Left ventricle myocardium inferior (tissue), 1 donor: ENCODE measurements at places on chromosomes 6 and 20.

DNA sequence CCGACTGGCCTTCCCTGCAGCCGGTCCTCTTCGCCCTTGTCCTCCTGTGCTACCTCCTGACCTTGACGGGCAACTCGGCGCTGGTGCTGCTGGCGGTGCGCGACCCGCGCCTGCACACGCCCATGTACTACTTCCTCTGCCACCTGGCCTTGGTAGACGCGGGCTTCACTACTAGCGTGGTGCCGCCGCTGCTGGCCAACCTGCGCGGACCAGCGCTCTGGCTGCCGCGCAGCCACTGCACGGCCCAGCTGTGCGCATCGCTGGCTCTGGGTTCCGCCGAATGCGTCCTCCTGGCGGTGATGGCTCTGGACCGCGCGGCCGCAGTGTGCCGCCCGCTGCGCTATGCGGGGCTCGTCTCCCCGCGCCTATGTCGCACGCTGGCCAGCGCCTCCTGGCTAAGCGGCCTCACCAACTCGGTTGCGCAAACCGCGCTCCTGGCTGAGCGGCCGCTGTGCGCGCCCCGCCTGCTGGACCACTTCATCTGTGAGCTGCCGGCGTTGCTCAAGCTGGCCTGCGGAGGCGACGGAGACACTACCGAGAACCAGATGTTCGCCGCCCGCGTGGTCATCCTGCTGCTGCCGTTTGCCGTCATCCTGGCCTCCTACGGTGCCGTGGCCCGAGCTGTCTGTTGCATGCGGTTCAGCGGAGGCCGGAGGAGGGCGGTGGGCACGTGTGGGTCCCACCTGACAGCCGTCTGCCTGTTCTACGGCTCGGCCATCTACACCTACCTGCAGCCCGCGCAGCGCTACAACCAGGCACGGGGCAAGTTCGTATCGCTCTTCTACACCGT lies 6.1 kb downstream of the UBD start:
- H3K27me3 ChIP-seq, result peaks cover 88% of the 10 kb centered on the region
- peaks cover 16% of the 10 kb centered on the region for H3K4me1 ChIP-seq
- no peaks in the 10 kb centered on the region for H3K36me3 ChIP-seq
- peak overlapping the region; percentile 65 for H3K4me3 ChIP-seq
- DNase-seq, result peak; percentile 73

GRCh38 chr6:75502884-75503283 lies 9.3 kb upstream of the FILIP1 start:
- H3K27me3 ChIP-seq, result no peaks in the 10 kb centered on the region
- H3K27ac ChIP-seq, result peak overlapping the region; percentile 40
- no peak overlapping the region for H3K4me3 ChIP-seq

DNA sequence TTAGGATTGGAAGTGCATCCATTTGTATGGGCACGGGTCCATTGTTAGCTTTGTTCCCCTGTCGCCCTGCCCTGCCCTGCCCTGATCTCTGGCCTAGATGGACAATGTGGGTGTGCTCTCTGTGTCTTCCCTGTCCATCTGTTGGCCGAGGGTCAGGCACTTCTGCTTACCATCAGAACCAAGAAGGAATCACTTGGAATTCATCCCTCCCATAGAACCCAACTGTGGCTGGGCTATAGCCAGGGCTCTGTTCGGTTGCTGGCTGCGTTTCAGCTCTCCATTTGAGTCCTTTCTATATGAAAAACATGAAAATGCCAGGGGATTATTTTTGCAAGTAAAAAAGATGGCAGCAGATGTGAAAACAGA lies 26.6 kb upstream of the TULP4 start:
- peaks cover 45% of the 10 kb centered on the region for H3K4me1 ChIP-seq
- no peak overlapping the region for H3K27ac ChIP-seq
- DNase-seq, result no peak
- no peaks in the 10 kb centered on the region for H3K27me3 ChIP-seq
- H3K36me3 ChIP-seq, result no peaks in the 10 kb centered on the region
- no peak overlapping the region for H3K4me3 ChIP-seq

- H3K27me3 ChIP-seq, result no peaks in the 10 kb centered on the region
- no peak overlapping the region for H3K4me3 ChIP-seq
- H3K36me3 ChIP-seq, result no peaks in the 10 kb centered on the region
- H3K27ac ChIP-seq, result no peak overlapping the region
- DNase-seq, result no peak
Observed at GRCh38 chr6:17416806-17417205, 23.4 kb downstream of the CAP2 start.

- no peaks in the 10 kb centered on the region for H3K36me3 ChIP-seq
- H3K27ac ChIP-seq, result peak overlapping the region; percentile 95
- DNase-seq, result peak; percentile 79
- peak overlapping the region; percentile 73 for H3K4me3 ChIP-seq
Observed at GRCh38 chr6:125779924-125780539, 10.7 kb upstream of the NCOA7 start.

DNA sequence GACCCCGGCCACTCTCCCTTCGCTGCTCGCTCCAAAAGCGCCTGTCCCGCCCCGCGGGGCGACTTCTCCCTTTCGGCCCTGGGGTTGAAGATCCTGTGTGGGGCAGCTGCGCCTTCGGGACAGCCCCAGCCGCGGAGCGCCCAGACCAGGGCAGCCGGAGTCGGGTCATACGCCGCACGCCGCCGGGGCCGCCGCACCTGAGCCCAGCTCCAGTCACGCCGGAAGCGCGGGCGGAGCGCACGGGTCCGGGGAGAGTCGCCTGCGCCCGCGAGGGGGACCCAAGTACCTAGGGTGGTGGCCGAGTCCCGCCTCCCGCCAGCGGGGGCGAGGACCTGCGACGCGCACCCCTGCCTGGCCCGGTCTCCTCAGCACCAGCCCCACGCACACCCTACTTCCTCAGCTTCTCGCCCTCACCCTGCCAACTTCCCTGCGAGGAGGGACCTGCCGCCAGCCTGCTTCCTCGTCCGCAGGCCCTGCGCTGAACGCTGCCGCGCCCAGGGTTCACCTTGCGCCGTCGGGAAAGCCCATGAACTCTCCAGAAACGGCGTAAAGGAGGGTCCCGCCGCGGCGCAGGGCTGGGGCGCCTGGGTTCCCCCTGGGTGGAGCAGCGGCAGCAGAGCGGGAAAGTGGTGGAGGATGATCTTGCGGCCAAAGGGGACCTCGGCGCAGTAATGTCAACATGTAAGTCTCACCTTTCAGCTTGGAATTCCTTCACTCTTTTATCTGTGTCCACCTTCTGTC lies at the start of gene ADGRG6:
TSS of gene ADGRG6 (plus strand) at position 357 of the 741 bp plus-strand sequence. CDS start at position 680, 323 bp downstream.
- peak; percentile 25 for DNase-seq
- peak within 1 kb of the TSS; percentile 70 for H3K4me3 ChIP-seq
- H3K27me3 ChIP-seq, result peaks cover 59% of the 10 kb centered on the region
- H3K36me3 ChIP-seq, result no peaks in the 10 kb centered on the region

DNA sequence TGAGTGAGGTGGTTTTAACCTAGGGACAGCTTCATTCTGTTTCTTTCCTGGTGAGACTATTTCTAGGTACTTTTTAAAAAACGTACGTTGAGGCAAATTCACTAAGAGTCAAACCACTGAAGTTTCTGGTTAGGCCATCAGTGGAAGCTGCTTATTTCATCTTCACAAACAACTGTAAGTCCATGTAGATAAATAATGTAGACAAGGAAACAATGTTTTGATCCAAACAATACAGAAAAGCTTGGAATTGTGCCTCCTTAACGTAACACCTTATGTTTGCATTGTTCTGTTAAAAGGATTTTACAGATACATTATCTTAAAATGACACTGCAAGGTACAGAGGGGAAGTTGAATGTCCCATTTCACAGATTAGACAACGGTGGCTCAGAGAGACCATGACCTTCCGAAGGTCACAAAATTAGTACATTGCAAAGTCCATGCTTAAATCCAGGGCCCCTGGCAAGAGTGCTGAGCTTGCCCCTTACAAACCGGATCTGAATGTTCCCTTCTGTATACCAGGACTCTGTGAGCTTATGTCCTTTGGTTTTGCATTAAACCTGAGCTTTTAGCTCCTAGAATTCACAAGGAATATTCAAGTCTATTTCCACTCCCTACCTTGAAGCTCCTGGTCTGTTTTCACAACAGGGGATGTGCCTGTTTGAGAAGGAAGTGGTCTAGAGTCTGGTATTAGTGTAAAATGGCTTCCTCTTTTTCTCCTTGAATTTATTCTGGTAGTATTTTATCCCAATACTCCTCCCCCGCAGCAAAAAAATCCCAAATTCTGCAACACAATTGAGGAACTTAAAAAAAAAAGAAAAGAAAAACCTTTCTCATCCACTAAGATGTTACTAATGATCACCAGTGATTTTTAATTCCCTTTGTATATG lies 28.9 kb upstream of the ZNF217 start:
- no peaks in the 10 kb centered on the region for H3K27me3 ChIP-seq
- H3K4me3 ChIP-seq, result peak overlapping the region; percentile 67
- H3K27ac ChIP-seq, result peak overlapping the region; percentile 92
- H3K4me1 ChIP-seq, result peaks cover 36% of the 10 kb centered on the region
- H3K36me3 ChIP-seq, result no peaks in the 10 kb centered on the region

GRCh38 chr20:33995053-33995831 lies 1.5 kb downstream of the RALY start:
- peaks cover 77% of the 10 kb centered on the region for H3K4me1 ChIP-seq
- no peaks in the 10 kb centered on the region for H3K36me3 ChIP-seq
- H3K27ac ChIP-seq, result peak overlapping the region; percentile 99
- DNase-seq, result no peak

DNA sequence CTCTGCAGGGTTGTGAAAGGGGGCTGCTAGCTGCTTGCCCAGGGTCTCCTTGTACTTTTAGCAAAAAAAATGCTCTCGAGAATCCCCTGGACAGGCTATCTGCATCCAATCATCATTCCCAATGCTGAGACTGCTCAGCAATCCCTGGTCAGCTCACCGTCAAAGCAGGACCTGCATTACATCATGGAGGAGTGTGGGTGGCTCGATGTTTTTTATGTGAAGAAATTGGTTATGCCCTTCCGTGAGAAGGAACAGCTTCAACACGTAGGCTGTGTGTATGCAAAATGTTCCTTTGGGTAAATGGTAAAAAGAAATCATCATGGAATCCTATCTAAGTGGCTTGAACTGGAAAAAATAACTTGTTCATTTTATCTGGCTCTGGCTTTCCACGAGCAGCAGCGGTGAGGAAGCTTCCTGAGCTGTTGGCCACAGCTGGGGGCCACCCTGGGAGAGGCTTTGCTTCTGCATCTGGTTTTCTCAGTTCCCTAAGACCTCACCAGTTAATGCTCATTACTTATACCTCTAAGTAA lies 111.4 kb downstream of the FYN start:
- no peak for DNase-seq
- no peaks in the 10 kb centered on the region for H3K36me3 ChIP-seq
- no peak overlapping the region for H3K4me3 ChIP-seq
- no peaks in the 10 kb centered on the region for H3K27me3 ChIP-seq

DNA sequence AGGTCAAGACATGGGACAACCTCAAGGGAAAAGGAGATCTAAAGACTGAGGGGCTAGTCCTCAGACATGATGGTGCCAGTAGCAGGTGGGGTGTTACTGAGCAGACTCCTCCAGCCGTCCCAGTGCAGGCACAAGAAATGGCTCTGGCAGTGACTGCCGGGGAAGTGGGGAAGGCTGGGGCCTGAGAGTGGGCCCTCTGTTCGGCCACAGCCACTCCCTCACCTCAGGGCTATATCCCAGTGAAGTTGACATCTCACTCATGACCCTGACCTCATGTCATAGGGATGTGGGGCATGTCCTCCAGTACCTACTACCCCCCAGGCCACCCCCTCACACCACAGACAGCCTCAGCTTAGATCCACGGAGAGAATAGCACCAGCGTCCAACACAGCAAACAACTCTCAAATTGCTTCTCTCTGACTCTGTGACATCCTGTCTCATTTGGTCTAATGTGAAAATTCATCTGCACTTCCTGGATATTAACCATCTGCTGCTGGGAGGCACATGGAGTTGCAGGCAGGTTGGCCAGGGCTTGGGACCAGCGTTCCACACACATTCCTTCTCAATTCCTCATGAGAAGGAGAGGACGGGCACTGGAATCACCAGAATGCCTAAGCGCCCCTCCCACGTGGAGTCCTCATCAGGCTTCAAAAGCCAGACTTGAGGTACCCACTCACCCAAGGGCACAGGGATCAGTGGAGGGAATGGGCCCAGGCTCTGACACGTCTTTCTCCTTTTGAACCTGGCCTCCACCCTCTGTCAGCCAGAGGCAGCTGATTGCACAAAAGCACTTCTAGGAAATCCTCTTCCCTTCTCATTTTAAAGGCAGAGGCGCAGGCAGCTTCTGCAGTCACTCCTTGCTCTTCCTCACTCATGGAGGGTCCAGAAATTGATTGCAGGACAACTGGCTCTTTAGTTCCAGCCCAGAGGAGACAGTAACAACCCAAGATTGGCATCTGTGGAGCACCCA lies 163.6 kb upstream of the CST7 start:
- H3K27ac ChIP-seq, result no peak overlapping the region
- H3K4me1 ChIP-seq, result no peaks in the 10 kb centered on the region
- H3K4me3 ChIP-seq, result no peak overlapping the region
- H3K27me3 ChIP-seq, result peaks cover 48% of the 10 kb centered on the region
- no peaks in the 10 kb centered on the region for H3K36me3 ChIP-seq

DNA sequence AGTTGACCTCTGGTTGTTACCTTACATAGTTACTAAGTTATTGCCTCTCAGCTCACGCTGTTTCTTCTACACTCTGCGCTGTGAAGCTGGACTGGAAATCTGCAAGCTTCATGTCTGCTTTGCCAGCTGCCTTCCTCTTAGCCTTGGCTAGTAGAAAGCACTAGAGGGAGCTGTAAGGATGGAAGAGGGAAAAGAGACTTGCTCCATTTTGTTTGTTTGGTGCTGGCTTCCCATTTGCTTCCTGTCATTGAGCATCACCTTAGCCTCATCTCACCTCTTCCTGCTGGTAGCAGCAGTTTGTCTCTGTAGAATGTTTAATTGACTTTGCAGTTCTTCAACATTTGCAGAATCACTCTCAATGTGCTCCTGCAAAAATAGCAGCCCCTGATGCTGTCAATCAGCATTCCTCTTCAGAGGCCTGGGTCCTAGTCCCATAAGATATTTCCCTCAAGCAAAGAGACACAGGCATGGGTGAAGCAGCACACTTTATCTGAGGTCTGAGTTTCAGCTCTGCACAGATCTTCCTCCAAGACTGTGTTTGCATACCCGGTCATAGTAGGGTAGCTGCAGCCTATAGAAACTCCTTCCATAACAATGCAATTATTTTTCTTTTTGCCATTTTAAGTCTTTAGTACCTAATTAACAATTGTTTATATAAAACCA lies 302.2 kb upstream of the EPHA7 start:
- no peaks in the 10 kb centered on the region for H3K36me3 ChIP-seq
- H3K4me1 ChIP-seq, result no peaks in the 10 kb centered on the region
- DNase-seq, result no peak
- no peak overlapping the region for H3K27ac ChIP-seq

GRCh38 chr6:40504274-40504673 lies 82.9 kb downstream of the LRFN2 start:
- no peak overlapping the region for H3K27ac ChIP-seq
- no peaks in the 10 kb centered on the region for H3K36me3 ChIP-seq
- H3K4me3 ChIP-seq, result no peak overlapping the region
- DNase-seq, result no peak
- H3K27me3 ChIP-seq, result peaks cover 73% of the 10 kb centered on the region
- no peaks in the 10 kb centered on the region for H3K4me1 ChIP-seq

GRCh38 chr6:47655719-47656595 lies 42.4 kb upstream of the ADGRF4 start:
- H3K27ac ChIP-seq, result no peak overlapping the region
- no peak overlapping the region for H3K4me3 ChIP-seq
- no peak for DNase-seq
- H3K4me1 ChIP-seq, result peaks cover 13% of the 10 kb centered on the region
- H3K27me3 ChIP-seq, result no peaks in the 10 kb centered on the region

GRCh38 chr6:85678026-85678601 lies 35.4 kb upstream of the SYNCRIP start:
- no peak for DNase-seq
- peaks cover 60% of the 10 kb centered on the region for H3K4me1 ChIP-seq
- H3K36me3 ChIP-seq, result no peaks in the 10 kb centered on the region
- peak overlapping the region; percentile 94 for H3K27ac ChIP-seq
- H3K4me3 ChIP-seq, result peak overlapping the region; percentile 93
